Adipocyte (in vitro differentiated cells): ENCODE measurements at places on chromosomes 12 and 14.
A peak's percentile ranks its signal among the peaks of the same experiment; 100 is the strongest.

- no peak for DNase-seq
Observed at GRCh38 chr14:66378712-66379505, 107.3 kb upstream of the CCDC196 start.

DNA sequence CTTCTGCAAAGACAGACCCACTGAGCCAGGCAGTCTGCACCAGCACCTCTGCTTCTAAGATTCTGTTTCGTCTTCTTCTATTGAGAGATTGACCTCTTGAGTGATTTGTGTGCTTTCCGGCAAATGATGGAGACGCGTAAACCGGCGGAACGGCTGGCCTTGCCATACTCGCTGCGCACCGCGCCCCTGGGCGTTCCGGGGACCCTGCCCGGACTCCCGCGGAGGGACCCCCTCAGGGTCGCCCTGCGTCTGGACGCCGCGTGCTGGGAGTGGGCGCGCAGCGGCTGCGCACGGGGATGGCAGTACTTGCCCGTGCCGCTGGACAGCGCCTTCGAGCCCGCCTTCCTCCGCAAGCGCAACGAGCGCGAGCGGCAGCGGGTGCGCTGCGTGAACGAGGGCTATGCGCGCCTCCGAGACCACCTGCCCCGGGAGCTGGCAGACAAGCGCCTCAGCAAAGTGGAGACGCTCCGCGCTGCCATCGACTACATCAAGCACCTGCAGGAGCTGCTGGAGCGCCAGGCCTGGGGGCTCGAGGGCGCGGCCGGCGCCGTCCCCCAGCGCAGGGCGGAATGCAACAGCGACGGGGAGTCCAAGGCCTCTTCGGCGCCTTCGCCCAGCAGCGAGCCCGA is 703 bp downstream of the ASCL4 start:
- no peak for DNase-seq

DNA sequence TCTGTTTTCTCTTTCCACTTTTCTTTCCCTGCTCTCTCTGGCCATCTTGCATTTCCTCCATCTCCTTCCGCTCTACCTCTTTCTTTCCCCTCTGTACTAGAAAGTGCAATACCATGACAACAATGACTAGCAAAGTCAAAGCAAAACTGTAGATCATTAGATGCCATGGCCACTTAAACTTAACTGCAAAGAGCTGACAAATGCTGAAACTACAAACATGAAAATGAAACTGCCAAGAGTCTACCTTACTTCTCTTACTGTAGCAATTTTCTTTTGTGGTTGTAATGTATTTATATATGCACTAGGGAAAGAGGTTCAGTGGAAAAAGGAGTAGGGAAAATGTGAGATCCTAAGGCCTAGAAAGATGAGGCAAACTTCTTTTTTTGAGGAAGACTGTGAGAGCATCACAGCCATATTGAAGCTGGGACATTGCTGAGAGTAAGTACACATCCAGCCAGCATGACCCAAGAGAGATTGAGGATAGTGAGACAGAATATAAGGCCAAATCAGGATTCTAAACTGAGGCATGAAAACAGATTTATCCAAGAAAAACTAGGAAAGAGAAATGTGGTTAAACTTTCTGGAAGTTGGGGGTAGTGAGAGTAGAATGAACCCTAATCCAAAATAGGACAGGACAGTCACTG is 276.6 kb upstream of the NAV3 start:
- DNase-seq = no peak

DNA sequence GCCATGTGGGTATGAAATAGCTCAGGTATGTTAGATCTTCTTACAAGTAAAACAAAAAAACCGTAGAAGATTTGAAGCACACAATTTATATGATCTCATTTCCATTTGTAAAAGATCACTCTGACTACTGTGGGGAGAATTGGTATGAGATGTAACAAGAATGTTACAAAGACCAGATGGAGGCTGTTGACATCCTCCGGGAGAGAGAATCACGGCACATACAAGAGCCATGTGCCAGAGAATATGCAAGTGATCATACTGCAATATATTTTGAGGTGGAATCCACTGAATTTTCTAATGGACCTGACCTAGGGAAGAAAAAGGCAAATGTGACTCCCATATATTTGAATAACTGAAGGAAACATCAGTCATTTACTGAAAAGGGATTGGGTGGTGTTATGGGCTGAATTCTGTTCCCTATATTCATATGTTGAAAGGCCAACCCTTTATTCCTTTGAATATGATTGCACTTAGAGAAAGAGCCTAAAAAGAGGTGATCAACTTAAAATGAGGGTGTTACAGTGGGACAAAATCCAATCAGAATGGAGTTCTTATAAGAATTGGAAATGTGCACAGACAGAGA is 29.1 kb downstream of the PRB3 start:
- no peak for DNase-seq

- DNase-seq = peak; percentile 47
Observed at GRCh38 chr12:460261-461230, 807 bp downstream of the B4GALNT3 start.

GRCh38 chr12:64304571-64304970 is 82.5 kb upstream of the KICS2 start:
- no peak for DNase-seq

- DNase-seq = no peak
Observed at GRCh38 chr12:69991690-69992288, 166.8 kb downstream of the MYRFL start.

DNA sequence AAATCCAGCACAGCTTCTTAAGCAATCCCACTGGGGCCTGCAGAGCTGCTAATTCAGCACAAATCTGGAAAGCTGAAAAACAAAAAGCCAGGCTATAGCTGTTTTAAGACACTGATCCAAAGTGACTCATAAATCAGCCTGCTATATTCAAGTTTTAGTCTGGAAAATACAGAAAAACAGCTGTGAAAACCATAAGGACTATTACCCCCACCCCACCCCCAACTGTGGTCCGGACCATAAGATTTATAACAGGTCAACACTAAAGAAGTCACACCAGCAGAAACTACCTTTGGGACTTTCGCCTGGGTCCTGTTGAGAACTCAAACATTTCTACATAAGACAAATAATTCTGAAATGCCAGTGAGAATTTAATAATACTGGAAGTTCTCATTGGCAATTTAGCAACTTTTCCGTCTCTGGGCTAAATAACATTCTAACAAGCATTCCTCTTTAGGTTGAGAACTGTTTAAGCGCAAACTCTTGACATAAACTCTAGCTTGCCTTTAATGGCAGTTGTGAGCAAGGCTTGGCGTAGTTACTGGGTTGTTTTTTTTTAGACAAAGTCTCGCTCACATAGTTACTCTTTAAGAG is 3.3 kb downstream of the LRIG3 start:
- DNase-seq = peak; percentile 83

- no peak for DNase-seq
Observed at GRCh38 chr14:77598366-77599070, 17.9 kb downstream of the SPTLC2 start.
